ENCODE measurements at places on chromosomes 1 and 21.

GRCh38 chr1:221093903-221094791, 214.9 kb downstream of the HLX start:
- no peaks in the 10 kb centered on the region for H3K27me3 ChIP-seq
- no peaks in the 10 kb centered on the region for H3K4me1 ChIP-seq
- H3K27ac ChIP-seq: no peak overlapping the region
- H3K36me3 ChIP-seq: no peaks in the 10 kb centered on the region
- no peak for DNase-seq
- H3K4me3 ChIP-seq: no peak overlapping the region

DNA sequence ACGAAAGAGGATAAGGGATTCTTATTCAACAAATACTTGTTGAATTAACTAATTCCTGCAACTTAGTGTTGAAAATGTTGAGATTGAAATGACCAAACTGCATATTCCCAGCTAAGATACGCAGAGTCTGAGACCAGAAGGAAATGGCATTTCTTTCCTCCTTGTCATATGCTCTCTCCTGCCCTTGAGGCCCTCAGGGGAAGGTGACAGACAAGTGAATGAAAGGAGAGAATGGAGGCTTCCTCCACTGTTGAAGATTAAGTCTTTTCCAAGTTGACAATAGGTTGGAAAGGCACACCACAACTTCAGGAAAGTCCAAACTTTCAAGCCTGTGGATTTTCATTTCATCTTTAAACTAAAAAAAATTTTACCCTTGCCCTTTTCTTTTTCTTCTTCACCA, 3.1 kb upstream of the ZNF697 start:
- peaks cover 2% of the 10 kb centered on the region for H3K27me3 ChIP-seq
- H3K4me3 ChIP-seq: no peak overlapping the region
- H3K27ac ChIP-seq: no peak overlapping the region
- no peaks in the 10 kb centered on the region for H3K36me3 ChIP-seq
- H3K4me1 ChIP-seq: peaks cover 10% of the 10 kb centered on the region
- no peak for DNase-seq

GRCh38 chr1:35036621-35037020, 4.9 kb upstream of the ZMYM6 start:
- peaks cover 2% of the 10 kb centered on the region for H3K27me3 ChIP-seq
- H3K27ac ChIP-seq: no peak overlapping the region
- no peaks in the 10 kb centered on the region for H3K4me1 ChIP-seq
- no peaks in the 10 kb centered on the region for H3K36me3 ChIP-seq
- H3K4me3 ChIP-seq: no peak overlapping the region

DNA sequence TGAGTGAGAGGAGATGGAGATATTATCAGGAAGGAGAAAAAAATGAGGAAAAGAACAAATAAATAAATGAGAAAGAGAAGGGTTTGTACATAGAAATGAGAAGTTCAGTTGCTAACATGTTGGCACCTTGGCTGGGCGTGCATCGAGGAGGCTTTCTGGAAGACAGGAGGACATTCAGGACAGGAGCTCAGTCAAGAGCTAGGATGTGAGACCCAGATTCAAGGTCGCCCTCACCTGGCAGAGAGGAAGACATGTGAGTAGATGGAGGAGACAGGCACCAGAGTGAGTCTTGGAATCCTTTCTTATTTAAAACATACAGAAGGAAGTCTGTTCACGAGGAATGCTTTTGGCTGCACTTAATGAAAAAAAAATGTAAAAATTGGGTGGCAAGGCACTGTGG, 640.9 kb downstream of the NPHP4 start:
- H3K36me3 ChIP-seq: no peaks in the 10 kb centered on the region
- H3K4me3 ChIP-seq: no peak overlapping the region
- no peak for DNase-seq
- H3K27me3 ChIP-seq: no peaks in the 10 kb centered on the region
- H3K27ac ChIP-seq: no peak overlapping the region
- H3K4me1 ChIP-seq: no peaks in the 10 kb centered on the region

GRCh38 chr1:40808909-40809308, 25.3 kb downstream of the KCNQ4 start:
- no peak overlapping the region for H3K27ac ChIP-seq
- H3K4me1 ChIP-seq: peaks cover 38% of the 10 kb centered on the region
- no peak overlapping the region for H3K4me3 ChIP-seq
- no peak for DNase-seq

DNA sequence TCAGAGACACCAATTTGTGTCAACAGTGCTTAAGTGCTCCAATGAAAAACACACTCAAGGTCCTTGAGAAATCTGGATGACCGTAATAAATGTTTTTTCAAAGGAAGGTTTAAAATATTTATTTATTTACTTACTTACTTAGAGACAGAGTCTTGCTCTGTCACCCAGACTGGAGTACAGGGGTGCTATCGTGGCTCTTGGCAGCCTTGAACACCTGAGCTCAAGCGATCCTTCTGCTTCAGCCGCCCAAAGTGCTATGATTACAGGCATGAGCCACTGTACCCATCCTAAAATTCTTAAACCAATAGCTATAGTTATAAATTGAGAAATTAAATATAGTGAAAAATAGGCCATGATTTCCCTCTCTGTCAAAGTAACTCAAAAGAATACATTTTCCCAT, 17.3 kb upstream of the ERICH3 start:
- no peak overlapping the region for H3K27ac ChIP-seq
- H3K4me1 ChIP-seq: no peaks in the 10 kb centered on the region
- DNase-seq: no peak
- no peaks in the 10 kb centered on the region for H3K27me3 ChIP-seq
- H3K4me3 ChIP-seq: no peak overlapping the region

DNA sequence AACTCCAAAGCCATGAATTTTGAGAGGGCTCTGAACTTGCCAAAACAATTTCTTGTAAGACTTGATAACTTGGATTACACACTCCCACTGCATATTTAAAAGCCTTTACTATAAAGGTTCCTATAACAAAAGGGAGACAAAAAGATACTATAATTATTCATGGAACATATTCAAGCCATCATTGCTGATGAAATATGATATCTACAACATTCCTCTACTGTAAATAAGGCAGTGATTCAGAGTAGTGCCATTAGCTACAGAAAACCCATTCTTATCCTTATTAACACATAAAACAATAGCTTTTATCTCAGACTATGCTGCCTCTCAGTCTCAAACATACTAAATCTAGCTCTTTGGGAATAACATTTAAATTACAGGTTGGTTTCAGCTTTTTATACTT, 675.5 kb upstream of the CXADR start:
- H3K4me1 ChIP-seq: peaks cover 8% of the 10 kb centered on the region
- H3K27me3 ChIP-seq: no peaks in the 10 kb centered on the region
- no peaks in the 10 kb centered on the region for H3K36me3 ChIP-seq
- no peak overlapping the region for H3K4me3 ChIP-seq
- peak overlapping the region; percentile 88 for H3K27ac ChIP-seq
- DNase-seq: peak; percentile 47

DNA sequence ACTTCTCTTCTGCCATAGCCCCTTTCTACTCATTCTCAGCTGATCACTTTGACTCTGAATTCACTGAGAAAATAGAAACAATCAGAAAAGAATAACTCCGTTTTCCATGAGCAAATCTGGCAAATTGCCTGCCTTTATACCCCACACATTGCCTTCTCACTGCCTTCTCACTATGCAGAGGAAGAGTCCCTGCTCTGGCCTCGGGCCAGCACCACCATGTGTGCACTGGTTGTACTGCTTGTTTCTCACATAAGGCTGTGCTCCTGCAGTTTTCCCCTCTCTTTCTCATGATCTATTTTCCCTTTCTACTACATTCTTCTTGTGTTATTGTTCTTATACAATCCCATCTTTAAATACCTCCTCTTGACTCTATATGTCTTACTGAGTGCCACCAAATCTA, 2.3 kb upstream of the HMGCS2 start:
- H3K36me3 ChIP-seq: no peaks in the 10 kb centered on the region
- H3K4me3 ChIP-seq: no peak overlapping the region
- peaks cover 3% of the 10 kb centered on the region for H3K27me3 ChIP-seq
- DNase-seq: peak; percentile 31

- H3K27ac ChIP-seq: no peak overlapping the region
- H3K27me3 ChIP-seq: peaks cover 25% of the 10 kb centered on the region
Observed at GRCh38 chr1:3277011-3277471, 177.4 kb upstream of the ARHGEF16 start.

- no peak overlapping the region for H3K4me3 ChIP-seq
- H3K36me3 ChIP-seq: no peaks in the 10 kb centered on the region
- H3K27me3 ChIP-seq: no peaks in the 10 kb centered on the region
- H3K27ac ChIP-seq: no peak overlapping the region
- no peaks in the 10 kb centered on the region for H3K4me1 ChIP-seq
Observed at GRCh38 chr21:14520535-14520934, 25.6 kb downstream of the SAMSN1 start.

GRCh38 chr1:42923367-42924081, 35.1 kb downstream of the SLC2A1 start:
- peak overlapping the region; percentile 97 for H3K27ac ChIP-seq
- peaks cover 21% of the 10 kb centered on the region for H3K4me1 ChIP-seq
- no peaks in the 10 kb centered on the region for H3K27me3 ChIP-seq
- DNase-seq: peak; percentile 1
- peaks cover 29% of the 10 kb centered on the region for H3K36me3 ChIP-seq
- H3K4me3 ChIP-seq: peak overlapping the region; percentile 78

DNA sequence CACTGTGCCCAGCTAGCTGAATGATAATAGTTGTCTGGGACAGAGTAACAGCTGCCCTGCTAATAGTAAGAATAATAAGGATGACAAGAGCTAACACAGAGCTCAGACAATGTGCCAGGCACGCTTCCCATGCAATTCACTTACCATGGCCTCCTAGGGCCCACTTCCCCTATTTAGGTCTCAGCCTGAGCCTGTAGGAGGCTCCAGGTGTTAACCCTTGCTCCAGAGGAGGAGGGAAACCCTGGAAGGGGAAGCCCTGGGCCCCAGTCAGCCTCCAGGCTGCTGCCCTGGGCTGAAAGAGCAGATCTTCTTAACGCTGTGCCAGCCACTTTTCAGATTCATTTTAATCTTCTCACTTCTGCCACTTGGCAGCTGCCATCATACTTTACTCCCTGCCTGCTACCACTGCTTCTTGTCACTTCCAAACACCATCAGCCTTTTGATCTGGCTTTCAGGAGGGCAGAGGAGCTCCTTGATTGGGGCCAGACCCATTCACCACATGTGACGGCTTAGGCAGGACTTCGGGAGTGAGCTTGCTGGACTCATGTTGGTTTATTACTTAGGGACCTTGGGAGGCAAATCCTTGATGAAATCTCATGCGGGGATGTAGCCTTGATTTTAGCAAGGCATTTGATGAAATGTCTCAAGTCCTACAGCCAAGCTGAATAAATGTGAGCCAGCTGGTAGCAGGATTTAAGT, 66.7 kb upstream of the PARP1 start:
- H3K4me3 ChIP-seq: no peak overlapping the region
- no peak for DNase-seq
- peaks cover 6% of the 10 kb centered on the region for H3K4me1 ChIP-seq
- no peaks in the 10 kb centered on the region for H3K27me3 ChIP-seq
- H3K27ac ChIP-seq: no peak overlapping the region

GRCh38 chr1:201181726-201182125, 8.9 kb upstream of the IGFN1 start:
- no peak overlapping the region for H3K4me3 ChIP-seq
- no peaks in the 10 kb centered on the region for H3K36me3 ChIP-seq
- peaks cover 24% of the 10 kb centered on the region for H3K4me1 ChIP-seq
- peaks cover 2% of the 10 kb centered on the region for H3K27me3 ChIP-seq
- H3K27ac ChIP-seq: no peak overlapping the region

DNA sequence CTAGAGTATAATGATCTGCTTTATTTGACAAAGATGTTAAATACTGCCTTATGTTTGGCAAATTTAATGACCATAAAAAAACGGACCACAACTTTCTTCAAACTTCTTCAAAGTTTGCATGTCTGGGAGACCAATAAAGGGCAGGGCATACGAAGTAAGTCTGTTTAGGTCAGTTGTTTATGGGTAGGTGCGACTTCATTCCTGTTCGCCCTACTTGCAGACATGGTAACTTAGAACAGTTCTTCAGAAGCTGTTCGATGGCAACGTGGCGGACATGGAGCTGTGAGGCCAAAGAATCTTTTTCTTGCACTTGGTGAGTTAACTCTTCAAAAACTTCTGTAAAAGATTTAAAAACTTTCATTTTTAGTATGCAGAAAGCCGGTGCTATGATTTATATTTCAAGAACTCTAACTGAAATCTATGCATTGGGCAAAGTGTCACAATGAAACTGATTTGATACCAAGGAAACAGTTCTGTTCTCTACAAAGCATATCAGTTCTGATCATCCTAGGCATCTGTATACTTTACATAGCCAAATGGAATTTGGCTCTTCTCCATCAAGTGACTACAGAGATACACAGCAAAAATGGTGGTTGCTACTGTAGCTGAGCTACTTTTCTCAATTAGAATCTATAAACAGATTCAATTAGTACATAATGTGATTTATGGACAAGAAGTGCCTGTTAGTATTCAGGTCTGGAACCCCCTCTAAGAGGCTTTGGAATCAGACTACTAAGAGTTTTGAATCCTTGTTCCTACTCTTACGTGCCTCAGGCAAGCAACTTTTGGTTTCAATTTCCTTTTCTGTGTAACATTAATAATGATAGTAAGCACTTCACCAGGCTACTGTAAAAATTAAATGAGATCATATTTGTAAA, 25.7 kb downstream of the C21orf91 start:
- H3K27ac ChIP-seq: no peak overlapping the region
- no peaks in the 10 kb centered on the region for H3K4me1 ChIP-seq
- H3K36me3 ChIP-seq: peaks cover 8% of the 10 kb centered on the region
- H3K27me3 ChIP-seq: no peaks in the 10 kb centered on the region
- peak; percentile 18 for DNase-seq

DNA sequence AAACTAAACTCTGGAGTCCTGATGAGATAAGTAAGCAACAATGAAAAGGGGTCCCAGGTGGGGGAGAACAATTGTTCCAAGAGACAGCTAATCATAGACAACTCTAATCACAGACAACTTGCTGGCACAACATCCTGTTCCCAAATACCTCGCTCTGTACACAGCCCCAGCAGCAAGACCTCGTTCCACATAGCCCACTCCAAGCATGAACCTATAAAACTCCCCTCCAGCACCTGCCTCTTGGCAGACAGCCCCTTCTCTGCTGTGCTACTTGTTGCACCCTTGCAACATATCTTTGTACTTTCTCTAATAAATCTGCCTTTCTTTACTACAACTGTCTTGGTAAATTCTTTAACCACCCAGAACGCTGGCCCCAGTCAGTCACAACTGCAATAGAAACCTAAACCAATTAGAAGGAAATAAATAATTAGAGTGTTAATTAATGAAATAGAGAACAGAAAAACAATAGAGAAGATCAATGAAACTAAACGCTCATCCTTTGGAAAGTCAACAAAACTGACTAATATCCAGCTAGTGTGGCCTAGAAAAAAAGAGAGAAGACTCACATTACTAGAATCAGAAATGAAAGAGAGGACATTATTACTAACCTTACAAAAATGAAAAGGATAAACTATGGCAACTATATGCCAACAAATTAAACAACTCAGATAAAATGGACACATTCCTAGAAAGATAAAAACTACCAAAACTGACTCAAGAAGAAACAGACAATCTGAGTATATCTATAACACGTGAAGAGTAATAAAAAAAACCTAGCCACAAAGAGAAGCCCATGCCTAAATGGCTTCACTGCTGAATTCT, 36.1 kb downstream of the LRRC40 start:
- no peak overlapping the region for H3K27ac ChIP-seq
- no peaks in the 10 kb centered on the region for H3K27me3 ChIP-seq
- DNase-seq: no peak
- H3K4me1 ChIP-seq: no peaks in the 10 kb centered on the region

- H3K36me3 ChIP-seq: no peaks in the 10 kb centered on the region
- no peak overlapping the region for H3K4me3 ChIP-seq
- H3K27me3 ChIP-seq: no peaks in the 10 kb centered on the region
- H3K4me1 ChIP-seq: peaks cover 10% of the 10 kb centered on the region
Observed at GRCh38 chr1:41571041-41571440, 86.6 kb upstream of the EDN2 start.

GRCh38 chr1:182196897-182197870, 135.7 kb upstream of the ZNF648 start:
- peak overlapping the region; percentile 54 for H3K27ac ChIP-seq
- no peaks in the 10 kb centered on the region for H3K36me3 ChIP-seq
- DNase-seq: peak; percentile 88
- no peaks in the 10 kb centered on the region for H3K27me3 ChIP-seq
